ENCODE measurements at places on chromosomes 5 and 9.
A peak's percentile ranks its signal among the peaks of the same experiment; 100 is the strongest.

DNA sequence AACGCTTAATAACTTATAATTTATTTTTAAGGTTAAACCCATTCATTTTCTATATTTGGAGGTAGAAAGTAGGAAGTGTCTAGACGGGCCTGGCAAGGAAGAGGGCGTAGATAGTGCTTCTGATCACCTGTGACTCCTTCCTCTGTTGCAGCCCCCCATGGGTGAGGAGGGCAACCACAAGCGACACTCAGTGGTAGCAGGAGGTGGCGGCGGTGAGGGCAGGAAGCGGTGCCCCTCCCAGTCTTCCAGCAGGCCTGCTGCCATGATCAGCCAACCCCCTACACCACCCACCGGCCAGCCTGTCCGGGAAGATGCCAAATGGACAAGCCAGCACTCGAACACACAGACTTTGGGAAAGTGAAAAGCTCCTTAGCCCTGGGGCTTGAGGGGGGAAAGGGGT lies 36.7 kb downstream of the FAXDC2 start:
- DNase-seq = no peak

GRCh38 chr5:83157163-83157562 lies 79.8 kb downstream of the XRCC4 start:
- DNase-seq = no peak

GRCh38 chr9:28293369-28294090 lies 720.2 kb upstream of the C9orf72 start:
- DNase-seq = no peak

- no peak for DNase-seq
Observed at GRCh38 chr5:160297004-160297403, 15.4 kb downstream of the CCNJL start.

- peak; percentile 38 for DNase-seq
Observed at GRCh38 chr9:130845901-130846481, 10.9 kb downstream of the ABL1 start.

DNA sequence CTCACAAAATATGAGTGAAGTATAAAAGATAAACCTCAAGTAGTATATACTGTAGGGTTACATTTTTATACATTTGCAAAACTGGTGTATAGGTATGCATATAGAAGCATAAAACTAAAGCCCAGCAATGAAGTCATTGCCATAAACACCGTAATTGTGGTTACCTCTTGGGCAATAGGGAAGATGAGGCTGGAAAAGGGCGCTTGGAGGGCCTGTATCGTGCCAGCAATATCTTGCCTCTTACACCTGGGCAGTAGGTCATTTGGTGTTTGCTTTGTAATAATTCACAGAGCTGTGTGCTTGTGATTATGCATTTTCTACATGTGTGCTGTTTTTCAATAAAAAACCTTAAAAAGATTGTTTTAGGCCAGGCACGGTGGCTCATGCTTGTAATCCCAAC lies 45.2 kb downstream of the KDM4C start:
- no peak for DNase-seq

- peak; percentile 20 for DNase-seq
Observed at GRCh38 chr5:81020478-81021167, 60.5 kb downstream of the RASGRF2 start.

DNA sequence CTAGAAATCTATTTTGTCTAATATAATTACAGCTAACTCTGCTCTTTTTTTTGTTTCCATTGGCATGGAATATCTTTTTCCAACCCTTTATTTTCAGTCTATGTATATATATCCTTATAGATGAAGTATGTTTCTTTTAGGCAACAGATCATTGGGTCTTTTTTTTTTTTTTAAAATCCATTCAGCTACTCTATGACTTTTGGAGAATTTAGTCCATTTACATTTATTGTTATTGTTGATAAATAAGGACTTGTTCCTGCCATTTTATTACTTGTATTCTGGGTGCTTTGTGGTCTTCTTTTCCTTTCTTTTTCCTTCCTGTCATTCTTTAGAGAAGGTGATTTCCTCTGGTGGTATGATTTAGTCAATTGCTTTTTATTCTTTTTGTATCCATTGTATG lies 296.8 kb downstream of the SMARCA2 start:
- DNase-seq = no peak

DNA sequence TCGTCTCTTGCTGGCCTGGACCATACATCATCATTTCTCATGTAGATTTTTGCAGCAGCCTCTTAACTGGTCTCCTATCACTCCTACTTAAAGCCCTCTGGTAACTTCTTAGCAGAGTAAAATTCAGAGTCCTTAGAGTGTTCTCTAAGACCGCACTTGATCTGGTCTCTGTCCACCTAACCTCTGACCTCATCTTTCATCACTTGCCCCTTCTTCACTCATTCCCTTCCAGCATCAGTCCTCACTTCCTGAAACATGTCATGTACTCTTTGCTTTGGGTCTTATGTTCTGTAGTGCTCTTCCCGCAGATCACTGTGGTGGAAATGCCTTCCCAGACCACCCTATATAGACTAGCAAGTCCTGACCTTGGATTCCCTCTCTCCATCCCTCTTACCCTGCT lies 9.8 kb downstream of the LARP1 start:
- DNase-seq = no peak

- DNase-seq = no peak
Observed at GRCh38 chr5:106094839-106095238, 1575.9 kb downstream of the EFNA5 start.

GRCh38 chr5:125487231-125487630 lies 740.8 kb upstream of the ZNF608 start:
- no peak for DNase-seq

DNA sequence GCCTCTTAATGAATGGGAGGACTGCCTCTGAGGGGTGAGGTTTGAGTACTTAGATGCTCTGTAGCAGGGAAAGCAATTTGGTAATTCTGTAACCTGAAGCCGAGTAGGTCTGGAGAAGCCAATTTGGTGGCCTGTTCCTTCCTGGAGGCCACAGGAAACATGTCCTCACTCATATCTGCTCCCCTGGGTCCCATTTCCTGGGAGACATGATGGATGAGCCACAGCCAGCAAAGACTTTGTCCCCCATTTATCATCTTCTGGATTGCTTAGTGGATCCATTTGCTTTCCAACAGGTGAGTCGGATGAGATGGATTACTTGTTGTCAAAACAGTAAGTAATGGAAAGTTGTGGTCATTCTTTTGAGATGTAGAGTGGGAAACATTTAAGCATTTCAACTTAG lies 99.8 kb upstream of the KLF9 start:
- no peak for DNase-seq

DNA sequence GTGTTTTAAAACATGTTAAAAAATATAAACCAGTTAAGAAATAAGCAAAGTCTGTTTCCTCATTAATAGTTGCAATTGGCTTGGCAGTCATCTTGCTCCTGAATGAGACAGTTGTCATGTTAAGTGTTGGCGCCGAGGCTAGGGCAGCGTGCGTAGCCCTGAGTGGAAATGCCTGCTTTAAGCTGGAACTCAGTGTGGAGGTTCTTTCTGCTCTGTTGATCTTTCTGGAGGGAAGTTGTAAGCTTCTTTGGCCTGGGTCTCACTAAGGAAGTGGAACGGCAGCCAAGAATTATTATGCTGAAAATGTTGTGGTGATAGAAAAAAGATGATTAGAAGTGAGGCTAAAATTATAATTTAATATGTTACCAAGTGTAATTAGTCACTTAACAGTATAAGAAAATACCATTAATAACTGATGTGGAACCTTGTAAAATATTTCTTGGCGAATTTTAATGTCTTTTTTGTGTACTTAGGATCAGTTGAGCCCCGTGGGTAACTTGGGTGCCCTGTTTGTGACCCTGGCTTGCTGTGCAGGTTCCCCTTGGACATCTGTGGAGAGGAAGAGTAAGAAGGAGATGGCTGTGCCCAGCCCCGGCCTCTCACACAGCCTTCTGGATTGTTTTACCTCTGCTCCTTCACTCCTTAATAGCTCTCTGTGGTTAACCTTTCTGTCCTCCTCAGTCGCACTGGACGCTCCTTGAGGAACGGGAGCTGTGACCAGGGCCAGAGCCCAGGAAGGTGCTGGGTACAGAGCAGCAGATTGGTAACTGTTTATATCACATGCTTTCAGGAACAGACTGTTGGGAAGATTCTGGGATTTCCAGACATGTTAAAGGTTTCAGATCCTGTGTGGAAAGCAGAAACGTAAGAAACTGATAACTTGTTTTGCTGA lies 31.0 kb downstream of the PCBD2 start:
- DNase-seq = no peak

DNA sequence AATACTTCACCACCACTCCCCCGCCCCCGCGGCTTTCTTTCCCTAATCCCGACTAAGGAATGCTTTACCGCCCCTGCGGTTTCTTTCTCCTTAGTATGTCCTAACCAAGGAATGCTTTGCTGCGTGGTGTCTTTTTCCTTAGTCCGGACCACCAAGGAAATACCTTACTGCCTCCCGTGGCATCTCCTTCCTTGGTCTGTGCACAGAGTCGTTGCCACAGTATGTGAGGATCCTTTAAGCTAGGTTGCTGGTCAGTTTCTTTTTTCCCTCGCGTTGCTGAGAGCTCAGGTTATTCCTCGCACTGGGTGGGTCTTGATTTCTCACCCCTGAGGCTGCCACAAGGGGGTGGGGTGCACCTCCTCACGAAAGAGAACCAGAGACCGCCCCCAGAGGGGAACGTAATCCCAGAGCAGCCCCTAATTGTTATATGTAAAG lies 309.4 kb downstream of the NR3C1 start:
- DNase-seq = peak; percentile 15

GRCh38 chr9:2495221-2496005 lies 126.2 kb upstream of the VLDLR start:
- DNase-seq = no peak

- DNase-seq = peak; percentile 75
Observed at GRCh38 chr9:137218754-137219271, 3.2 kb downstream of the RNF208 start.

DNA sequence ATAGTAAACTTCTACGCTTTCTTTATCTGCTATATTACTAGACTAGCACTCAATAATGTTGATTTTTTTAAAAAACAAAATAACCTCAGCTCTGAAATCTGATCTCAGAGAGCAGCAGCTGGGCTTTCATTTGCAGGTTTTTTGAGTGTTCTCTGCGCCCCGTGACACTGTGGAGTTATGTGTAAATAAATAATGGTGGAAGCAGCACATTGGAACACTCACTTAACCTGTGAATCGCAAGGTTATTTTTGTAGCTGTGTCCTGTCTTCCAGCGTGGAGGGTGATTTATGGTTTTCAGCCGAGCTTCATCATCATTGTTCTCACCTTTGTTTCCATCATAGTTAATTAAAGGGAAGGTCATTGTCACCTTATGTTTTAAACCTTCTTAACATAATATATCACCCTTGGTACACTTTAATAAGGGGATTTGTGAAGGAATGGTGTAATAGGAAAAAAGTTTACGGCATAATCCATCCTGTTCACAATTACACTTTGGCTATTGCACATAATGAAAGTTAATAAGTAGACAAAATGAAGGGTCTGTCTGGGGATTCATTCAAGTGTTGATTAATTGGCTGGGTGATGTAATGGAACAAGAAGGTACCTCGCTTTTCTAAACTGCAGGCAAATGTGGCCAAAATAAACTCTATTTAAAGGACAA lies 493.3 kb upstream of the ADAMTS16 start:
- DNase-seq = no peak

DNA sequence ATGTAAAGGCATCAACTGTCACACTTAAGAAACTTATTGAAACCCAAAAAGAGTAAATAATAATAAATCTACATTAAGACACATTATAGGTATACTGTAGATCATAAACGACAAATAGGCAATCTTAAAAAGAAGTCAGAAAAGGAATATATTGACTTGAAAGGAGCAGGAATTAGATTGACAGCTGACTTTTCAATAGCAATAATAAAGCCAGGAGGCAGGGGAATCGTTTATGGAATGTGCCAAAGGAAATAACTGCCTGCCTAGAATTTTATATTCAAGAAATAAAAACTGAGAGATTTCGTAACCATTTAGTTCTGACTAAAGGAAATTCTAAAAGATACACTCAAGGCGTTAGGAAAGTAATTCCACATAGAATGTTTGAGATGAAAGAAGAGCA lies 21.7 kb upstream of the ACSL6 start:
- DNase-seq = no peak

- no peak for DNase-seq
Observed at GRCh38 chr5:181223729-181224389, 778 bp downstream of the TRIM41 start.

DNA sequence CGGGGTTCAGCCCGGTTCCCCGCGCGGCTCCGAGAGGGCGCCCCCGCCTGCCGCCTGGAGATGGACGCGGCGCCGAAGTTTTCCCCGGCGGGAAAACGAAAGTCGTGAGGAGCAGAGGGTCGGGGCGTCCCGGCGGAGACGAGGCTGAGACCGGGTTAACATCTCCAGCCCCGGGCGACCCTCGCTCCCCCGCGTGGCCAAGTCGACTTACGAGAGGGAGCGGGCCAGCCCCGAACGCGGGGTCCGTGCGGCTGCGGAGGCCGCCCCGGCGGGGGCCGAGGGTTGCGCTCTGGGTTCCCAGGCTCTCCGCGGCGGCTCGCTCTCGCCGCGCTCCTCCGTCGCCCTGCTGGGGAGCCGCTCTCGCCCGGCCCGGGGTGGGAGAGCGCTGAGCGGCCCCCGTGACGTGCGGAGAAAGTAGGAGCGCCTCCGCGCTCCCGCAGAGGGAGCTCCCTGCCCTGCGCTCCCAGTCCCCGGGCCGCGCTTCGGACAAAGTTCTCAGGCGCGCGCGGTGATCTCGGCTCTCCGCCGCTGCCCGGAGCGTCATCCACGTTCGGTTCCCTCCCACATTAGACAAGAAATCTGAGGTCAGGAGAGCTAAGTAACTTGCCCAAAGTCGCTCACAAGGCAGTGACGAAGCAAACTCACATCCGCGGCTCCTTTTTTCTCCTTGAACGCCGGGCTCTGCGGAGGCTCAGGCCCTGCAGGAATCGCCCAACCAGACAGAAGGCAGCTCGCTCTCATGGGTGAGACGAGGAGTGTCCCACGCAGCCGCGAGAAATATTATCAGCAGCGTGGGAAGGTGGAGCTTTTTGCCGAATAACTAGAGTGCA lies 1.2 kb upstream of the GCNT4 start:
- peak; percentile 79 for DNase-seq

GRCh38 chr5:178143901-178144300 lies 9.8 kb downstream of the NHP2 start:
- peak; percentile 51 for DNase-seq

DNA sequence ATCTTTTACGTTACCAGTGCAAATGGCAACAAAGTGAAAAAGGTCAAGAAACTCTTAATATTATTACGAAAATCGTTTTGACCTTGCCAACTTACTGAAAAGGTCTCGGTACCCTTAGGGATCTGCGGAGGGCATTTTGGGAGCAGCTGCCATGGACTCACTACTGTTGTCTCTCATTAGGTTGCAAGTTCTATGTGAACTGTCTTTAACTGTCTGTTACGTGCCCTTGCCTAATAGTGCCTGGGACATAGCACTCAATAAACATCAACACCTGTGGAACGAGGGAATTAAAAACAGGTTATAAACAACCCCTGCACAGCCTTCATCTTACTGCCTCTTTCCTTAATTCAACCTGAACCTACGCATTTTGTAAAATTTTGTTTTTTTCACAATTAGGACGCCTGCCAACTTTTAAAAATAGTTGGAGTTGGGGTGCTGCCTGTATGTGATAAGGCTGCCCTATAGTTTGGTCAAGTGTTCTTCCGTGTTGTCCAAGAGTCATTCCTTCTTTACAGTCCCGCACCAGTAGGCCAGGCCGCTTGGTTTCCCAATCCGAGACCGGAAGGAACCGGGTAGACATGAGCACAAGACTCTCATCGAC lies 527 bp upstream of the SREK1 start:
- no peak for DNase-seq

Measured in AG08396 (cell line).